Stimulated activated CD8-positive, alpha-beta memory T cell treated with anti-CD3 and anti-CD28 coated beads, Interleukin-4, amount 100 ng/mL, for 4 hours (primary cell): ENCODE measurements at places on chromosomes 5 and 9.

GRCh38 chr5:177958696-177959095 lies 37.3 kb downstream of the PROP1 start:
- no peak for DNase-seq

DNA sequence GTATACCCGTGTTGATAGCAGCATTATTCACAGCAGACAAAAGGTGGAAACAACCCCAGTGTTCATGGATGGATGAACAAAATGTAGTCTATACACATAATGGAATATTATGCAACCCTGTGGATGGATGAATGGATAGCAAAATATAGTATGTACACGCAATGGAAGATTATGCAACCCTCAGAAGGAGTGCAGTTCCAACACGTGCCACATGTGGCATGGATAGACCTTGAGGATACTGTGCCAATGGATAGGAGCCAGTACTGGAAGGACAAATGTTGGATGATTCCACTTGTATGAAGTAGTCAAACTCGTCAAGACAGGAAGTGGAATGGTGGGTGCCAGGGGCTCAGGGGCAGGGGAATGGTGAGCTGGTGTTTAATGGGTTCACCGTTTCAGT lies 44.9 kb downstream of the PLEKHG4B start:
- DNase-seq, result no peak

- no peak for DNase-seq
These were observed 983.0 kb upstream of the PTPRD start for GRCh38 chr9:11595756-11596155.

DNA sequence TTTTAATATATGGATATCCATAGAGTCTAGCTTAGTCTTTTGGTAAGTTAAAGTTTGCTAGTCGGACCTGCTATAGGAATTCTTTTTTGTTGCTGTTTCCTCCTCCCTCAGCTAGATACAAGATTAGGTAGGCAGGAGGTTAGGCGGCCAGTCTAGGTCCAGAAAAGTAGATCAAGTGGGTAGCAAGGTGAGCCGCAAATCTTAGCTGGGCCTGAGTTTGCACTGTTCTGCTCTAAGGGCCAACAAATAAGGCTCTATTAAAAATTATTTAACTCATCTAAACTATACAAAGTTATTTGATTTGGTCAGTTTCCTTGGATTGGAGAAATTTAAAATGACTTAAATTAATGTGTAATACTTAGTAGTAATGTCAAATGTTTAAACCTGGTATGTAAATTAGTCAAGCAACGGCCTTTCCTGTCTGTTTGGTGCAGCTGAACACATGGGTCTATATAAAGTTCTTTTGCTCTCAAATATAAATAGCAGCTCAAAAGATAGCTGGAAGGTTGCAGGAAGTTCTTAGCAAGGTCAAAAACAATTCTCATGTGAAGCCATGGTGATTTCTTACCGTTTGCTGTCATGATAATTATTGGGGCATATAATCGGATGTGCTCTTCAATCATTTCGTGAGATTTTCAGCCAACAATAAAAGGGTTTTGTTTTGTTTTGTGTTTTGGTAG lies 72.0 kb downstream of the PRKACG start:
- DNase-seq, result no peak

GRCh38 chr5:167511276-167511675 lies 780.2 kb upstream of the WWC1 start:
- no peak for DNase-seq

DNA sequence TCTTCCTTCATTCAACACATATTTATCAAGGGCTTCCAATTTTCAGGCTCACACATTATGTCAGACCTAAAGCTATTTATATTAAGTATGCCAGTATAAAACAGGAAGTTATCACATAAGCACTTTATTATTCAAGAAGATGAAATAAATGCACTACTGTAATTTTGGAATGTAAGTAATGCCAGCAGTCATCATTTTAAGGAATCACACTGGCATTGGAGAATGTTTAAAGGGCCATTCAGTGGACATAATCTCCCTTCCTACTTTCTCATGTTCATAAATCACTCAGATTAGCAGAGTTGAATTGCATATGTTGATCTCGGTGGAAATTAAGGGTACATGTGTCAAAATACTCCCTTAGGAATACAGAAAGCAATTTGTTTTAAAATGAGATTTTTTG lies 164.4 kb downstream of the GIN1 start:
- no peak for DNase-seq
